ENCODE measurements at places on chromosomes 11 and 22.

GRCh38 chr22:29313576-29314466, 1.7 kb downstream of the RASL10A start:
- no peak for DNase-seq

- DNase-seq = no peak
Observed at GRCh38 chr11:116871248-116871647, 33.8 kb upstream of the APOA1 start.

- no peak for DNase-seq
Observed at GRCh38 chr11:69650081-69650831, 9.3 kb downstream of the CCND1 start.

DNA sequence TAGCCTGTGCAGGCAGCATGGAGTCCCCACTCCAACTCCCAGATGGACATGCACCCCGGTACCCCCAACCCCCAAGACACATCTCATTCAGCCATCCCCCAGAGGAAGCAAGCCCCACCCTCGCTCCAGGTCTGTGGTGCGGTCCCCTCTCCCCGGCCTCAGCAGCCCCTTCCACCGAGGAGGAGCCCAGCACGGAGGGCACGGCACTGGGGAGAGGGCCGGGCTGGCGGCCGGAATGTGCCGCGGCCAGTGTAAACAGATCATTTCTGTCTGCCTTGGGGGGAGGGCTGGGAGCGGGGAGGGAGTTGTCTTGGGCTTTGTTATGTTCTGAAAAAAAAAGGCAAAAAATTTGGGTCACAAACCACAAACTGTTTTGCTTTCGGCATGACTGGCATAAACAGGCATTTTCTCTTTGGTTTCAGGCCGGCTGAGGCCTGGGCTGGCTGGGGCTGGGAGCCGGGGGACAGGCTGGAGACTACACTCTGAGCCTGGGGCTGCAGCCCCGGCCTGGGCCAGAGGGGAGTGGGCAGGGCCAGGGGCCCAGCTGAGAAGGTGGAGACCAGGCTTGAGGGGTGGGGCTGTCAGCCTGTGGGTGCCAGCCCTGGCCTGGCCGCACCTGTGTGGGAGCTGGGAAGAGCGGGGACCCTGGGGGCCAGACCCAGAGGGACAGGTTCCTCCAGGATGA, 16.8 kb downstream of the IGF2 start:
- DNase-seq = peak; percentile 58

GRCh38 chr22:24975813-24976341, 23.4 kb downstream of the KIAA1671 start:
- no peak for DNase-seq

DNA sequence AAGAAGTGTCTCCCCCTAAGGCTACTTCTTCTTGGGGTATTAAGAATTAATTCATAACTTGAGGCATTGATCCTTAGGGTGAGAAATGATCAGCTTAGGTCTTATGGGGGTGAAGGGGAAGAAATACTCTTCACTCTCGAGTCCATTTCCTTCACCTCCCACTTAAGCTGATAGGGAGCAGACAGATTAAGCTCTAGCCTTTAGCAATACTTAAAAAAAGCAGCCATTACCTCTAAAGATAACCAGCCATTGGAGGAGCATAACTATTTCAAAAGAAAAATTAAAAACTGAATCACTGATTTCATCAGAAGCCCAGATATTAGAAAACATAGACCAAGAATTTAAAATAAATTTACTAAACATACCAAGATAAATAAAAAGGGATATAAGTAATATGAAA, 60.5 kb downstream of the ENTHD1 start:
- DNase-seq = no peak
